ENCODE measurements at places on chromosomes 16 and 17.

GRCh38 chr17:75047398-75048098 is 523 bp downstream of the KCTD2 start:
- DNase-seq: peak; percentile 24

- no peak for DNase-seq
Measured at GRCh38 chr17:4978726-4979125, 8.7 kb downstream of the CAMTA2 start.

DNA sequence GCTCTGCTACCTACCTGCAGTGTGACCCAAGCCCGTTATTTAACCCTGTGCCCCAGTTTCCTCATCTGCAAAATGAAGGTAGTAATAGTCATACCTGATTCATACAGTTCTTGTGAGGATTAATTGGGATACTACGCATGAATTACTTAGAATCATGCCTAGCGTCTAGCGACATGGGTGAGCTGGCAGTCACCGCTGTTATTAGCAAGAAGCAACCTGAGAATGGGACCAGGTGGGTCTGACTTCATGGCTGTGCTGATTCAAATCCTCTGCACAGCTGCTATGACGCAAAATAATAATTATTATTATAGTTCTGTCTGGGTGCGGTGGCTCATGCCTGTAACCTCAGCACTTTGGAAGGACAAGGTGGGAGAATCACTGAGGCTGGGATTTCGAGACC is 7.9 kb downstream of the SOCS1 start:
- no peak for DNase-seq

GRCh38 chr16:54928016-54928356 is 2.7 kb upstream of the IRX5 start:
- DNase-seq: no peak

DNA sequence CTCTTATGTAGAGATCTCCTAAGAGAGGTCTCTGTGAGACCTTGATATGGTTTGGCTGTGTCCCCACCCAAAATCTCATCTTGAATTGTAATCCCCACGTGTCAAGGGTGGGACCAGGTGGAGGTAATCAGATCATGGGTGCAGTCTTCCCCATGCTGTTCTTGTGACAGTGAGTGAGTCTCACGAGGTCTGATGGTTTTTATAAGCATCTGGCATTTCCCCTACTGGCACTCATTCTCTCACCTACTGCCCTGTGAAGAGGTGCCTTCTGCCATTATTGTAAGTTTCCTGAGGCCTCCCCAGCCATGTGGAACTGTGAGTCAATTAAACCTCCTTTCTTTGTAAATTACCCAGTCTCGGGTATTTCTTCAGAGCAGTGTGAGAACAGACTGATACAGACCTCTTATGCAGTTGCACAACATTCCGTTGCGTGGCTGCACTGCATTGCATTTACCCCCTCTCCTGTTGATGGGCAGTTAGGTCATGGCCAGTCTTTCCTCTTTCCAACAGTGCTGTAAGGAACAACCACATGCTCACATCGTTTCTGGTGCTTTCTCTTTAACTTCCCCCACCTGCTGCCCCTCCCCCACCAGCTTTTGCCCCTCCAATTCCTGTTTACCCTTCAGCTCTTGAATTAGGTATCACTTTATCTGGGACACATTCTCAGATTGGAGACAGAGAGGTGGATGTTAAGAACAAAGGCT is 43.6 kb upstream of the MED9 start:
- no peak for DNase-seq

DNA sequence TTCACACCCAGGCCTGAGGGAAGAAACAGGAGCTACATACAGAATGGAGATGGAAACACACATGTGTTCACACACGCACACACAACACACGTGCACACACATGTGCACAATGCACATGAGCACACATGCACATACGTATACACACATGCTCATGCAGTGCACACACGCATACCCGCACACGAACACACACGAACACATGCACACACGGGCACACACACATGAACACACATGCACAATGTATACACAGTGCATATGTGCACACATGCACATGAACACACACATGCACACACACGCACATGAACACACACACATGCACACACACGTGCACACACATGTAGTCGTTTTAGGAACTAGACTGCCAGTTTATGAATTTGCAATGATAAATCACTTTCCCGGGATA is 49.3 kb upstream of the CDR2 start:
- DNase-seq: no peak

- no peak for DNase-seq
Measured at GRCh38 chr17:42010898-42011516, 6.2 kb downstream of the DNAJC7 start.

- no peak for DNase-seq
Measured at GRCh38 chr17:7825206-7825990, 8.6 kb upstream of the KDM6B start.

GRCh38 chr17:80365983-80366382 is 49.0 kb upstream of the ENDOV start:
- no peak for DNase-seq

DNA sequence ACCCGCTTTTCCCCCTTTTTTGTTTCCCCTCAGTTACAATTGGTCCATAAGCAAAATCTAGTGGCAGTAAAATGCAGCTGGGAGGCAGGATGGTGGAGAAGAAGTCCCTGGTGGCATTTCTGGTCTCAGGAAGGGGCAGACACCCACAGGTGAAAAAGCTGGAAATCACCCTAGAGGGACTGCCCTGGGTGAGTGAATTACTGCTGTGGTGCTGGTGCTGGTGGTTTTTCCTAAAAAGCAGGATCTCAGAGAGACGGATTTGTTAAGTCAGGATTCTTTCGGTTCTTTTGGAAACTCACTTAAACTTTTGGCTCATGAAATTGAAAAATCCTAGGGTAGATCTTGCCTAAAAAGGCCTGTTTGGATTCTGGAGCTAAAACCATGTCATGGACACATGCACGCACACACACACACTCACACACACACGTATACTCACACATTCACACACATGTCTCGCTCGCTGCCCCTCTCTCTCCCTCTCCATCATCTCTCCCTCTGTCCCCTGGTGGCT is 65.8 kb downstream of the NKD1 start:
- DNase-seq: no peak

DNA sequence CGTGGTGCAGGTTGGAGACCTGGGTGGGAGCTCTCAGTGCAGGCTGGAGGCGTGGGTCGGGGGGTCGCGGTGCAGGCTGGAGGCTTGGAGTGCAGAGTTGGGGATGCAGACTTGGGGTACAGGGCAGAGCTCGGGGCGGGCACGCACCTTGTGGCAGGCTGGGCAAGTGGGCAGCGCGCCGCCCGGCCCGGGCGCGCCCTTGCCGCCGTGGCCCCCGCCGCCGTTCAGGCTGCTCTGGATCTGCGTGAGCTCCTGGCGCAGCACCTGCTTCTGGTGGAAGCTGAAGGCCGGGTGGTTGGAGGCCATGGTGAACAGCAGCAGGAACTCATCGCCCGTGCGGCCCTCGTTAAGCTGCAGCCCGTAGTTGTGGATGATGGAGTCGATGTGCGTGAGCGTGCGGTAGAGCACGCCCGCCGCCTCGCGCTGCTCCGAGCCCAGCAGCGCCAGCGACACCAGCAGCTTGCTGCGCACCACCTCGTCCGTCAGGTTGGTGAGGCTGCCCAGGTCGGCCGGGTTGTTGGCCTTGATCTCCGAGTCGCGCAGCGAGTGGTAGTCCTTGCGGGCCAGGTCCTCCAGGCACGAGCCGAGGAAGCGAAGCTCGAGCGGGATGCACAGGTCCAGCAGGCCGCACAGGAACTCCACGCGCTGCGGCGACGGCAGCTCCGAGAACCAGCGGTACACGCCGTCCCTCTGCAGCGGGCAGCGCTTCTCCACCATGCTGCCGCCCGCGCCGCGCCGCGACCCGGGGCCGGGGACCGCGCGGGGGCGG is 1.1 kb downstream of the ZCCHC14 start:
- no peak for DNase-seq

GRCh38 chr17:35089586-35090296 is 26.2 kb upstream of the RFFL start:
- DNase-seq: no peak

GRCh38 chr16:17173281-17173680 is 297.5 kb downstream of the XYLT1 start:
- DNase-seq: no peak

- DNase-seq: no peak
Measured at GRCh38 chr16:5875416-5875815, 777.8 kb upstream of the EEF2KMT start.

DNA sequence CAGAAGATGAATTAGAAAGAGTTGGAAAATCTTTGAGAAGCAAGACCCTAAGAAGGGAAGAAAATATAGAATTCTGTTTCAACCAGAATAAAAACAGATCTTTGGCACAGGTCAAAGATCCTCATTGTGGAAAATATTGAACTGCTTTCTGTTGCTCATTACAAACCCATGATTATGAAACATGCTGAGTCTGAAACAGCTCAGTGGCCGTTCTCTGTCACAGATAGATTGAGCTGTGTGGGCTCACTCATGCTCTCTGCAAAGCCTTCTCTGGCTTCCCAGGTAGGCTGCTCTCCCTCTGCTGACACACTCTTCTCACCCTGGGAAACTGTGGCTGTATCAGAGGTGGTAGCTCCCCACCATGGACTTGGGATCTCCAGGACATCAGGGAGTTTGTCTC is 3.4 kb upstream of the KRT38 start:
- DNase-seq: no peak

GRCh38 chr17:38560503-38561318 is 45.0 kb downstream of the SRCIN1 start:
- no peak for DNase-seq

- no peak for DNase-seq
Measured at GRCh38 chr16:4495766-4496165, 19.6 kb downstream of the HMOX2 start.

DNA sequence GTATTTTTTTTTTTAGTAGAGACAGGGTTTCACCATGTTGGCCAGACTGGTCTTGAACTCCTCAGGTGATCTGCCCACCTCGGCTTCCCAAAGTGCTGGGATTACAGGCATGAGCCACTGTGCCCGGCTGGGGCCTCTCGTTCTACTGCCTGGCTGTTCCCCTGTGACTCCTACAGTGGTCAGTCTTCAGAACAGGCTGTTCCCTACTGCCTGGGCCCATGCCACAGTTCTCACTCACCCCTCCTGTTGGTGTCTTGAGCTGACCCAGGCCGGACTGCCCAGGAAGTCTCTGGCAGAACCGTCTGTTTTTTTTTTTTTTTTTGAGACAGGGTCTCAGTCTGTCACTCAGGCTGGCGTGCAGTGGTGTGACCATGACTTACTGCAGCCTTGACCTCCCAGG is 3.3 kb downstream of the CDK3 start:
- no peak for DNase-seq

DNA sequence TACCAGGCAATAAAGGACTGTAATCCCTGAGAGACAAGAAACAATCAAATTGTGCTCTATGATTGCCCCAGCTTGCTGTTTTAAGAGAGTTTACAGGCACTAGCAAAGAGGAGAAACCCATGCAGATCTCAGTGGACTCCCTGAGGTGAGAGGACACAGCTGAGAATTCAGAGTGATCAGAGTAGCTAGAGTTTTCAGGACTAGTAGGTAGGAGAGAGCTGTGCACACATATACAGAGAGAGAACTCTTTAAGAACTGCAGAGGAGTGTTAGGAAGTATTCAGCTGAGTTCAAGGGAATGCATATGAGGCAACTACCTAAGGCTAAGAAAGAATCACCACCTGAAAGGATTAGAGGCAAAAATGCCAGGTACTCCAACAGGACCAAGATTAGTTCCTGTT is 904.8 kb downstream of the CDH8 start:
- no peak for DNase-seq

GRCh38 chr16:3480901-3481695 is 14.2 kb downstream of the C16orf90 start:
- no peak for DNase-seq

DNA sequence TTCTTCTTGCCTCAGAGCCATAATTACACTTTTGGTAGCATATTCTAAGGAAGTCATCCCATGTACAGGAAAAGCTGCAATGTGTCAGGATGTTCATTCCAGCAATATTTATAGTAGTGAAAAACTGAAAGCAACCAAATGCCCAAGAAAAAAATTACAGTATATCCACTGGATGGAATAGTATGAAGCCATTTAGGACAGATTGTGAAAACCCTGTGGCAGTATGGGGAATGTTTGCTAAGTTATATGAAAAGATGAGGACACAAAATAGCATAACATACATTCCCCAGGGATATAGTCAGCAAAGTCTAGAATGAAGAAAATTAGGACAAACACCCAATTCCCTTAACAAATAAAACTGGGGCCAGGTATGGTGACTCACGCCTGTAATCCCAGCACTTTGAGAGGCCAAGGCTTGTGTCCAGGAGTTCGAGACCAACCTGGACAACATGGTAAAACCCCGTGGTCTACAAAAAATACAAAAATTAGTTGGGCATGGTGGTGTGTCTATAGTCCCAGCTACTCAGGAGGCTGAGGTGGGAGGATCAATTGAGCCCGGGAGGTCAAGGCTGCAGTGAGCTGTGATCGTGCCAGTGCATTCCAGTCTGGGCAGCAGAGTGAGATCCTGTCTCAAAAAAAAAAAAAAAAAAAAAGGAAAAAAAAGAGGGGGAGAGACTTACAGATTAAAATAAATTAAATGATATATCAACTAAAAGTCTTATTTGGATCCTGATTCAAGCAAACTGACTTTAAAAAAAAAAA is 2.3 kb downstream of the LRRC3C start:
- no peak for DNase-seq

- no peak for DNase-seq
Measured at GRCh38 chr16:21683184-21683583, 19.4 kb downstream of the OTOA start.

DNA sequence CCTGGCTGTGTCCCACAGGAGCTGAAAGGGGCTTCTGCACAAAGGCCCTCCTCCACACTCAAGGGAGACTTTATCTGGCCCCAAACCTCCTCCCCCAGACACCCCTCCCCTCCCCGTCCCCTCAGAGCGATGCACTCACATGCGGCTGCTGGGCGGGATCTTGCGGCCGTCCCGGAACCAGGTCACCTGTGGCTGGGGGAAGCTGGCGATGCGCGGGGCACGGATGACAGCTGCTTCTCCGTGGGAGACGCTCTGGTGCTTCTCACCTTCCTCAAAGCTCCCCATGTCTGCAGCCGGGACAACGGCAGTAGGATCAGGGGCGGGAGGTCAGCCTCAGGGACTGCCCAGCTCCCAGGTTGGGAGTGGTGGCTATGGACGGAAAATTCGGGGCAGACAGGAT is 144.0 kb upstream of the CDC42EP4 start:
- DNase-seq: no peak

DNA sequence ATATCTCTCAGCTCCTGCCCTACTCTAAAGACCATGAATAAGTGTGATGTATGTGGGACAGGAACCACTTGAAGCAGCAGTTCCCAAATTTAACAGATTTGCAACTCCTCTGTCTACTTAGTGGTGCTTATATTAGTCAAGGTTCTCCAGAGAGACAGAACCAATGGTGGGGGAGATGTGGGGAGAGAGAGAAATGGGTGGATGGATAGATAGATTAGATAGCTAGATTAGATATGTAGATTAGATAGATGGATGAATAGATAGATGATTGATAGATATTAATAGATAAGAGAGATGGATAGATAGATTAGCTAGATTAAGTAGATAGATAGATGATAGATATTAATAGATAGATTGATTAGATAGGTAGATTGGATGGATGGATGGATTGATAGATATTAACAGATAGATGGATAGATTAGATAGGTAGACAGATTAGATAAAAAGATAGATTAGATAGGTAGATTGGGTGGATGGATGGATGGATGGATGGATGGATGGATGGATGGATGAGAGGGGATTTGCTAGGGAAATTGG is 154.0 kb upstream of the NOL11 start:
- no peak for DNase-seq
